ENCODE measurements at places on chromosomes 11 and 22.

GRCh38 chr11:19027829-19028595 lies 32.5 kb downstream of the MRGPRX2 start:
- DNase-seq = no peak

DNA sequence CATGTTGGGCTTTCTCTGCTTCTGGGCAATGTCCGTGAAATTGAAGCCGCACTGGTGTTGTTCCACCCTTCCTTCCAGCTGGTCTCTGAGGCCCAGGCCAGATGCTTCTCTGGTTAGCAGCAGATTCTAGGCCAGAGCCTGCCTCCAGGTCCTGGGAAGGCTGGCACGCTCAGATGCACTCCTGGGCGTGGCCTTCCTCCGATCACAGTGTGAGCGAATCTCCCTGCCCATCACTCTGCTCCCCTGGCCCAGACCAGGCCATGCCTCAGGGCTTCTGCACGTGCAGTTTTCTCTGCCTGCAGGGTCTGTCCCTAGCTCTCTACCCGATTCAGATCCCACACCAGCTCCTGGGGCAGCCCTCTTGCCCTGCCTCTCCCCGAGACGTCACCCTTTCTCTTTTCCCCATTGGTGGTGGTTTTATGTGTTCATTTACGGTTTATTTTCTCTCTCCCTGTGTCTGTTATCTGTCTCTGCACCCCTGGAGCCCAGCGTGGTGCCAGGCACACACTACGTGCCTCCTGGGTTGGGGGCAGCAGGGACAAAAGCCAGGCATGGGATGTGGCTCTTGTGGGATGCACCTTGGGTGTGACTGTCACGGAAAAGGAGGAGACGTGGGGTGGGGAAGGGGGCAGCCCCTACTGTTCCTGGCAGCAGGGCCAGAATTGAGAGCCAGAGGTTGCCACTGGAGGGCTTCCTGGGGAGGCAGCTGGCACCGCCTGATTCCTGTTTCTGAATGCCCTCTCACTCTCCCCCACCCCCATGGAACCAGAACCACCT lies 66.0 kb downstream of the KCNQ1 start:
- no peak for DNase-seq

DNA sequence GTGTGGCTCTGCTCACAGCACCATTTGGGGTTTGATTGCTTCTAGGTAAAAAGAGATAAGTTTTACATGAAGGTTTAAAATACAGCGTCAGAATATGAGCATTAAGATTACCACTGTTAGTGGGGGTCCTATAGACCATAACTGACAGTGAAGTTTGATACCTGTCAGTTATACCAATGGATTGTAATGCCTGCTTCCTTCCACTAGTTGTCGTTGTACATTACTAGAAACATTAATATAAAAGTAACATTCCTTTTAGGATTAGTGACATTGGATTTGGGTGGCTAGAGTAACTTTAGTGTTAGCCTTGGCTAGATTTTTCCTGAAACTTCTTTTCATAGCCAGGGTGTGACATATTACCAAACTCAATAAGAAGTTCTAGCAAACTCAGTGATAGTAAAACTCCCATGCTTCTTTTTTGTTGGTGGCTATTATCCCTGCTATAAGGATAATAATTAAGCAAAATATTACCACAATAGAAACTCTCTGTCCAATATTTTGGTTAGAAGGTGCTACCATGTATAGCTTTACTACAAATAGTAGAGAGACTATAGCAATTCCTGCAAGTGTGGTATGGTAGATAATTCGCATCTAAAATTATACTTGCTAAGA lies 57.1 kb downstream of the FAM181B start:
- DNase-seq = no peak

DNA sequence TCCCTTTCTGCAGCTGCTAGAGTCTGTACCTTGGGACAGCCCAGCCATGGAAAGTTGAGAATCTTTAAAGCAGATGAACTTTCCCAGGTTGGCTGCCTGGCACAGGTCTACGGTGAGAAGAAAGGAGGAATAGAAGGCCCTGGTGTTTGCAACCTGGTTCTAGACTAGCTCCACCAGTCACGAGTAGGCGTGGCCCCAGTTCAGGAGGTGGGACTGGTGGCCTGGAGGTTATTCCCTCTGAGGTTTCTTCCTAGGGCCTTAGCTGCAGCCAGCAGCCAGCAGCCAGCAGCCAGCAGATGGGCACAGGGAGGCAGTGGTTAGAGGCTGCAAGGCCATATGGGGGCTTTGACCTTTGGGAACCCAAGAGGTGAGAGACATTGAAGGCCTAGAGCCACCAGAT lies 40.9 kb downstream of the PRDM11 start:
- no peak for DNase-seq

DNA sequence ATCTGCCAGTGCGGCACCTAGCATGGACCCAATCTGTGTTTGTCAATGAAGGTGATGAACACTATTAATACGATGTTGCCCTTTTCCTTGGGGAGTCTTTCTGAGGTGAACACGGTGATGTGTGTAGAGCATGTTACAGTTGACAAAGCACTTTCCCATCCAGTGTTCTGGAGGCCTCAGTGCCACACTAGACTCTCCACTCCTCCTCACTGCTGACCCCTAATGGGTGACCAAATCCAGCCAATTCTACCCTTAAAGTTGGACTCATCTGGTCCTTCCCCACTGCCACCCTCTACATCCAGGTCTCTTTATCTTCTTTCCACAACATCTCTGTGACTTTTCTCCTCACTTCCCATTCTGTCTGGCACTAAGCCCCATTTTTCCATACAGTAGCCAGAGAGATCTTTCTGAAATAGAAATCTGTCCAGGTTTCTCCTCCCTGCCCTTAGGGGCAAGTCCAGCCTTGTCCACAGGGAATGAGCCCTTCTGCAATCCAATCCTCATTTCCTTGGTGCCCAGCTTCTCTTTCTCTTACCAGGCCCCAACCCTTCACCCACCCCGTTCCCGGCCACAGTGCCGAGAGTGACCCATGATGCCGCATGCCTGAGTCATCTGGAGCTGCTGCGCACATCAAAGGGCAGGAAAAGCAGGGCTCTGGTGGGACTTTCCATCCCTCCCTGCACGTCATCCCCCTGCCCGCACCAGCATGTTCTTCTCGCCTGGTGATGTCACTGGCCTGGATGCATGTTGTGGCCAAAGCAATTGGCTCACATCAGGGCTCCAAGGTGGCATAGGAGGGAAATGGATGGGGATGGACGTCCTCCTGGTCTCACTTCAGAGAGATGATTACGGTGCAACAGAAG lies 64.2 kb downstream of the RASSF10 start:
- no peak for DNase-seq

- no peak for DNase-seq
Measured at GRCh38 chr11:29432719-29433325, 584.0 kb downstream of the KCNA4 start.

- DNase-seq = no peak
Measured at GRCh38 chr22:25025491-25026400, 73.2 kb downstream of the KIAA1671 start.

DNA sequence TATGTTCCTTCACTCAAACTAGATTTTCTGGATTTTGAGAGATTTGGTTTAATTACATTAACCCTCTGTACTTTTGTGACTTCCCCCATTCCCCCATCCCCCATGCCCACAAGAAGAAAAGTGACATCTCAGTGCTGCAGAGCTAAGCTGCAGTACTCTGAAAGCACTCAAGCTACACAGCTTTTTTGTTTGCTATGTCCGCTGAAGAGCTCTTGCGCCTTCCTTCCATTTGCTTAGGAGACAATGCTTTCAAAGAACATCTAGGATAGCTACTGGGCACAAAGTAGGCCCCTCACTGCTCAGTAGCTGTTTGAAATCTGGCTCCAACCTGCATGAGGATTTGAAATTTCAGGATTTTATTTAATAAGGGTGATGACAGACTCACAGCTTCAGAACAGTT lies 69.7 kb downstream of the SLC17A6 start:
- no peak for DNase-seq

GRCh38 chr11:110097459-110098012 lies 4.3 kb downstream of the ZC3H12C start:
- no peak for DNase-seq

DNA sequence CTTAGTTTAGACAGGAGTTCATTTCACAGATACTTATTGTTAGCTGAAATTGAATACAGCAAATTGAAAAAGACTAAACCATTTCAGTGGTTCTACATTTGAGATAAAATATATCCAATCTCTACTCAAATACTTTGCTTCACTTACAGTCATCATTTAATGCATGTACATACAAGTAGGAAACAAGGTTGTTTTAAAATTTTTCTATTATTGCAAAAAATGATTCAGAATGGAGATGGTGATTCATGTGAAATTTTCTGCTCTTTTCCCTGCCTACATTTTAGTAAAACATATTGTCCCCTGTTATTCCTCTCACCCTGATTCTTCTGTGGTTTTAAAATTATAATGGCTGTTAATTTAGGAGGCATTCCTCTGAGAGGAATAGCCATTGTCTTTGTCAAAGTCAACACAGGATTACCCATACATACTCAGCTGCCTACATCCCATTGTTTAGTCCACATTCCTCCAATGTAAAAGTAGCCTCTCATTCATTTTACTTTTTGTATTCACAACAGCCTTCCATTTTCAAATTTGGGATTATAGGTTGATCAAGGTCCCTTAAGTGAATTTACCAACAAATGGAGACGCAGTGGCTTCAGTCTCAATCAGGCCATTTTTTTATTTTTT lies 60.1 kb downstream of the TRPC6 start:
- DNase-seq = no peak

DNA sequence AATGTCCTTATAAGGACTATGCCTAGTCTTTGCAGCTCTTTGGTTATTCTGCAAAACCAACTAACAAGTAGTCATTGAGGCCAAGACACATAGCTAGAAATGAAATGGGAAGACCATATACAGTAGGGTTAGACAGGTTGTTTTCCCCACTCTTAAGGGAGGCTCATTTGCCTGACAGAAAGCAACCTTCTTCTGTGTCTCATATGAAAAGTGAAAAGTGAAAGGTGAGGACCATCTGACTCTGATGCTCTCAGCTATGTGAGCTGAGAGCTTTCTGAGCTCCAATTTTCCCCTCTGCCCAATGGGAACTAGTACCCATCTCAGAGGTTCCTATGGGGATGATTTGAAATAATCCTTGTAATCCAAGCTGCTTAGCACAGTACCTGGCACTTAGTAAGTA lies 142.0 kb upstream of the BDNF start:
- DNase-seq = no peak

DNA sequence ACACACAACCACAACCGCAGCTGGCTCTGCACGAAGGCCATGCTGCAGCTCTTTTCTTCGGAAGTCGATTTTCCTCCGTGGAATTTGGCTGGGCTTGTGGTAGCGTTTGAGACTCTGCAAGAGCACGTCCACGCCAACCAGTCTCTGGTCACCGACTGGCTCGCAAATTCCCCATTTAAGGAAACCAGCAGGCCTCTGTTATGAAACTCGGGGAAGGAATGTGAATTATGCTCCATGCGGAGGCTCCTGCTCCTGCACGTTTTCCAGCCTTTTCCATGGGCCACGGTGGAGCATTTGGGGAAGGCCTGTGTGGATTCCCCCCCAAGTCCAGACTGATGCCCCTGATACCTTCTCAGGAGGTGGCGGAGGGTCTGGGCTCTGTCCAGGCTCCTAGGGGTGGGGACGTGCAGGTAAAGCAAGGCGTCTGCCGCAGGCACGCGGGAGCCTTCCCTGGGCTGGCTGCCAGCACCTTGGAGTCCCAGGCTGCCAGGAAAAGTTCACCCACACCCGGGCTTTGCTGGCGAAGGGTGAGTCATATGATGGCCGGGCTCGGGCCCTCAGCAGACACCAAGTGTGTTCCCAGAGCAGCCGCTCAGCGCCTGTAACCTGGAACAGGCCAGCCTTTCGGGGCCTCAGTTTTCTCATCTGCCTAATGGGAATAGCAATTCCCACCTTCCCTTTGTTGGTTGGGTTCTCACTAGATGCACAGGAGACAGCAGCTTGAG lies 41.9 kb downstream of the LRP5 start:
- no peak for DNase-seq

GRCh38 chr22:41481131-41481830 lies 12.4 kb downstream of the ACO2 start:
- no peak for DNase-seq

DNA sequence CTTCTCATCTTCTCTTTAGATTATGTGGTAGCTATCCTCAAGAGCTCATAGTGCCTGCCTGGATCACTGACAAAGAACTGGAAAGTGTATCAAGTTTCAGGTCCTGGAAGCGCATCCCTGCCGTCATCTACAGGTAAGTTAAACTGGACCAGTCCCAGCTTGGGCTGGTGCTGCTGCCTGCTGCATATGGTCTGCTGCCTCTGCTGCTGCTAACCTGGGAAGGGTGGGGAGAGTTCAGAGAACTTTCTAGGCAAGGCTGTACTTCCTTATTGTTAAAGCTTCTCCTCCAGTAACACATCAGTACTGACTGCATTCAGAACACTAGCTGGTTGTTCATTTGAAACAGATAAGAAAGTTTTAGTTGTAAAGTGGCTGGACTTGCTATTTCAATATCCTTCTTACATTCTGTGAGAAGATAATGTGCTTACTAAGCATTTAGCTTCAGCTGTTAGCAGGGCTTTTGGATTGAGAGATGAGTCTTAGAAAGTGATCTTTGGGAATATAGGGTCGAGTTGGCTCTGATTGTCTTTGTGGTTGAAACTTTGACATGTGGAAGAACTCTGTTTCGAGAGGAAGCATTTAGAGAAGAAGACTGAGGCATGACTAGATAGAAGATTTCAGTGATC lies 77.3 kb upstream of the HORMAD2 start:
- no peak for DNase-seq

DNA sequence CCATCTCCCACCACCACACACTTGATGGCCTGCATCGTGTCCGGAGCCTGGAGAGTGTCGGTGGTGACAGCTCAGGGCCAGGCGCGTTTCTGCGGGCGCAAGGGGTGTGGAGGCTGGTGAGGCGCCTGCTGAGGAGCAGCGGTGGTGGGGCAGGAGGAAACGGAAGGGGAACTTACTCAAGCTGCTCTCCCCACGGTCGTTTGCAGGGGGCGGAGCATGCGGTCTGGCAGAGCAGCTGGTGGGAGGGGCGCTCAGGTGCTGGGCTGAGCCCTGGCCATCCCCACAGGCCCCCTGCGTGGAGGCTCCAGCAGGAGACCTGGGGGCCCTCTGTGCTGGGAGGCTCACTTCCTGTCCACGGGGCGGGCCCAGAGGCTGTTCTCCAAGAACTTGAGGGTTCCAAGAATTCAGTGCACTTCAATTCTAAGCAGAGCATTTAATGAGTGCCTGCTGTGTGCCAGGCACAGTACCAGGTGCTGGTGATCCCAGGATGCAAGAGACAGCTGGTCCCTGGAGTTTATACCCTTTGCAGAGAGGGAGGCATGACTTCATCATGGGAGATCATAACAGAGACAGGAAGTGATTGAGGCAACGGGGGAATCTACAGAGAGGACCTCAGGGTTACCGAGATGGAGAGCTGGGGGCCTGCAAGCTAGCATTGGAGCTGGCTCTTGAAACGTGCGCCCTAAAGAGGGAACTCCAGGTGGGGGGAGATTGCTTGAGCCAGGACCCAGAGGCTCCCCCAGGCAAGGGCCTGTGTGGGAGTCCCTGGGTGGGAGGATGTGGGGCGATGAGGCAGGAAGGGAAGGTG lies at the start of gene RAC2:
Gene RAC2, minus strand, starts transcription at position 156 of the 808 bp plus-strand sequence. Its CDS starts 121 bp downstream, at position 35.
- peak; percentile 94 for DNase-seq

DNA sequence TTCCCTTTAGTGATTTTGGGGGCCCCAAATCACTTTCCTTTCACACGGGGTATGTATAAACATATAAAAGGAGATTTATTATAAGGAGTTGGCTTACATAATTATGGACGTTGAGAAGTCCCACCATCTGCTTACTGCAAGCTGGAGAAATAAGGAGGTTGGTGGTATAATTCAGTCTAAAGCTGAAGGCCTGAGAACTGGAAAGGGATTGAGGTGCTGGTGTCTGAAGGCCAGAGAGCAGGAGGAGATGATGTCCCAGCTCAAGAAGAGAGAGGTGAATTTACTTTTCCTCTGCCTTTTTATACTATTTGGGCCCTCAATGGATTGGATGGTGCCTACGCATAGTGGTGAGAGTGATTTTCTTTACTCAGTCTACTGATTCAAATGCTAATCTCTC lies 1.3 kb upstream of the ZNF202 start:
- DNase-seq = no peak

GRCh38 chr11:20367313-20367948 lies 3.9 kb downstream of the HTATIP2 start:
- DNase-seq = peak; percentile 50
